ENCODE measurements at places on chromosomes 7 and 10.

DNA sequence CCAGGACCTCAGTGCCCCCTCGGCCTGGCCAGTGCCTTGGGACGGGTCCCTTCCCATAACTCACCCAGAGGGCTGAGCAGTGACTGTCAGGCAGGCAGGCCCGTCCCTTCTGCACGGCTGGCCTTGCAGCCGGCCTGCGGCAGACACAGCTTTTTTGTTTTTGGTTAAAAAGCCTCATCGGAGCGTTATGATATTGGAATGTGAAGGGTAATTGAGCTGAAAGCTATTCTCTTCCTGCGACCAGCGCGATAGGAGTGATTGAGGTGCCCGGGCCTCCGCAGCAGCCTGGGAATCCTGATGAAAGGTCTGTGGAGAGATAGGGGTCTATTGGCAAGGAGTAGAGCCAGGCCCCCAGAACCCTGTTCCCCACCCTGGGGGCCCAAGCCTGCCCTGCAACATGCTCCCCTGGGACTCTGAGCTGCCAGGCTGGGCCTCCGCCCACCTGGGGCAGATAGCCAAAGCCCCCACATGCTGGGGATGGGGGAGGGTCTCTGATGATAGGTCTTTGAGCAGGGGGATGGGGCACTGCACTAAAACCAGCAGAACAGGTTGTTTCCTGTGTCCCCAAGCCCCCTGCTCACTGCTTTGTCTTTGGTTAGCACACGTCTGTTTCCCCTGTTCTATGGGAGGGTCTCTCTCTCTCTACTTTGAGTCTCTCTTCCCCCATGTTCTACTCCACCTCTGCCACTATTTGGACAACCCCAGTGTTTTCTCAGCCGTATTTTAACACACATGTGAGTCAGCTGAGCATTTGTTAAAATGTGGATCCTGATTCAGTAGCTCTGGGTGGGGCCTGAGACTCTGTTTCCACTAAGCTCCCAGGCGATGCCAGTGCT is 131.9 kb downstream of the CDH23 start:
- peak; percentile 84 for DNase-seq

DNA sequence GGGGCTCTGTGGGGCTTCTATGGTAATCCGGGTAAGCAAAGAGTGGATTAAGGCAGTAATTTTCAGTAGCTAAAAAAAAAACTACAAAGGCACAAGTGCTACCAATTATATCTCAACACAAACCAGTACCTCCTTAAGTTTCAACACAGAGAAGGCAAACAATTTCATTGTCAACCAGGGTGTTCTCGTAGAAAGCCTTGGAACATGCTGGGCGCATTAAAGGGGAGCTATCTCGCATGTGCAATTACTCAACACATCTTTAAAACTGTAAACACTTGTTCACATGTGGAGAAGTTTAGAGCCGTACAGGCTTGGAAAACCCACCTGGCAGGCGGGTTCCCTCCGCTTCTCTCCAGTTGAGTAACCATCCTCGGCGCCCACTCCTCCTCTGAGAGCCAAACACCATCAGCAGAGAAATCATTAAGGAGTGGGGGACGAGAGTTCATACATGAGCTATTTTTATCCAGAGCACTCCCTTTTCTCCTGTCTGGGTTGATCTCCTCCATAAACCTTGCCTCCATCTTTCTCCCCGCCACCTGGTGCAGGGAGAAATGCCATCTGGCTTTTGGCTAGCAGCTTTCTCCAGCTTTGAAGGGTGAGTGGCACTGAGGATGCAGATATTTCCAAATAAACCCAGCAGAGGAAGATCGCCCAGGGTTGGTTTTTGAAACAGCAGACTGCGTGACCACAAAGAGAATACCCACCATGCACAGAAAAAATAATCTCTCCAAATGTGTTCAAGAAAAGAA is 287.1 kb downstream of the WDR11 start:
- no peak for DNase-seq

DNA sequence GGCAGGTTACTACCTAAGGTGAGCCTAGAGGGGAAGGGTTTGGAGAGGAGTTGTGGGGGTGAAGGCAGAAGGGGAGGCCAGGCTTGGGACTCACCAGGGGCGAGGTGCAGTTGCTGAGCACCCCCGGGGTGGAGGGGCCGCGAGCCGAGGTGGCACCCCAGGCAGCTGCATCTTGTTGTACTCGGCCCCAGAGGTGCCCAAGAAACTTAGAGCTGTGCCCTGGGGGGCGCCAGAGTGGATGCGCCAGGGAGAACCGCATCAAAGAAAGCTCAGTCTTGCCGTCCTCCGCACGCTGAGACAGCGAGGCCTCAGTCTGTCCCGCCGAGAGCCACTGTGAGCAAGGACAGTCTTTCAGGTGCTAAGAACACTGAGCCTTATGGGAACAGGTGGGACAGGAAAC is 7.4 kb downstream of the ATG9B start:
- no peak for DNase-seq

- no peak for DNase-seq
Observed at GRCh38 chr10:99984211-99985034, 25.3 kb downstream of the DNMBP start.

- no peak for DNase-seq
Observed at GRCh38 chr10:6348096-6348874, 145.6 kb downstream of the PFKFB3 start.

GRCh38 chr10:103897241-103897774 is 20.7 kb downstream of the STN1 start:
- DNase-seq, result no peak

All from neuronal stem cell (in vitro differentiated cells).